PC-9 (cell line): ENCODE measurements at places on chromosomes 11 and 22. TPM values are rescaled to one million over a fixed set of nuclear protein-coding genes. Genes with fewer than 3 reads are reported as not detected.

INPP5J gene
- 1.7 and 3.1 TPM in 2 replicates for total RNA-seq

DNA sequence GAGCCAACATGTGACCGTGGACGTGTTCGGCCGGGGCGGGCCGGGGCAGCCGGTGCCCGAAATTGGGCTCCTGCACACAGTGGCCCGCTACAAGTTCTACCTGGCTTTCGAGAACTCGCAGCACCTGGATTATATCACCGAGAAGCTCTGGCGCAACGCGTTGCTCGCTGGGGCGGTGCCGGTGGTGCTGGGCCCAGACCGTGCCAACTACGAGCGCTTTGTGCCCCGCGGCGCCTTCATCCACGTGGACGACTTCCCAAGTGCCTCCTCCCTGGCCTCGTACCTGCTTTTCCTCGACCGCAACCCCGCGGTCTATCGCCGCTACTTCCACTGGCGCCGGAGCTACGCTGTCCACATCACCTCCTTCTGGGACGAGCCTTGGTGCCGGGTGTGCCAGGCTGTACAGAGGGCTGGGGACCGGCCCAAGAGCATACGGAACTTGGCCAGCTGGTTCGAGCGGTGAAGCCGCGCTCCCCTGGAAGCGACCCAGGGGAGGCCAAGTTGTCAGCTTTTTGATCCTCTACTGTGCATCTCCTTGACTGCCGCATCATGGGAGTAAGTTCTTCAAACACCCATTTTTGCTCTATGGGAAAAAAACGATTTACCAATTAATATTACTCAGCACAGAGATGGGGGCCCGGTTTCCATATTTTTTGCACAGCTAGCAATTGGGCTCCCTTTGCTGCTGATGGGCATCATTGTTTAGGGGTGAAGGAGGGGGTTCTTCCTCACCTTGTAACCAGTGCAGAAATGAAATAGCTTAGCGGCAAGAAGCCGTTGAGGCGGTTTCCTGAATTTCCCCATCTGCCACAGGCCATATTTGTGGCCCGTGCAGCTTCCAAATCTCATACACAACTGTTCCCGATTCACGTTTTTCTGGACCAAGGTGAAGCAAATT lies 1.8 kb downstream of the FUT4 start:
- no peak for DNase-seq

GRCh38 chr11:118358071-118358470 lies 1.3 kb upstream of the UBE4A start:
- no peak for DNase-seq

GRCh38 chr22:38628444-38628843 lies 27.7 kb downstream of the FAM227A start:
- DNase-seq, result no peak

- DNase-seq, result no peak
These were observed 95.3 kb upstream of the RCN1 start for GRCh38 chr11:31995525-31996094.

DNA sequence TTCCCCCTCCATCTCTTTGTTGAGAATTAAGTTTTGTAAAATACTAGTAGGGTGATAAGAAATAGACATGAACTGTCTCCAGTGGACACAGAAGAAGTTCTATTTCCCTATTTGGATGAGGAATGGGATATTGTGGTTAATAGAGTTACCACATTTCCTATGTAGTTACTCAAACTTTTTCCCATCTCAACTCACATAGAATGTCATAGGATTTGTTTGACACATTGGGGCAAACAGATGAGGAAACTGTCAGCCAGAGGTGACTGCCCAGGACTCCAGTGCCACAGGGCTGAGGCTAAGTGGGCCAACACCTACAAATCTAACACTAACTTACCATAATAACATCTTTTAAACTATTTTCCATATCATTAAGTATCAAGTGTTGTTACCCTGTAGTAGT lies 58.3 kb downstream of the CCDC83 start:
- no peak for DNase-seq

GRCh38 chr11:102620818-102621561 lies 4.1 kb downstream of the MMP20 start:
- DNase-seq, result no peak

DNA sequence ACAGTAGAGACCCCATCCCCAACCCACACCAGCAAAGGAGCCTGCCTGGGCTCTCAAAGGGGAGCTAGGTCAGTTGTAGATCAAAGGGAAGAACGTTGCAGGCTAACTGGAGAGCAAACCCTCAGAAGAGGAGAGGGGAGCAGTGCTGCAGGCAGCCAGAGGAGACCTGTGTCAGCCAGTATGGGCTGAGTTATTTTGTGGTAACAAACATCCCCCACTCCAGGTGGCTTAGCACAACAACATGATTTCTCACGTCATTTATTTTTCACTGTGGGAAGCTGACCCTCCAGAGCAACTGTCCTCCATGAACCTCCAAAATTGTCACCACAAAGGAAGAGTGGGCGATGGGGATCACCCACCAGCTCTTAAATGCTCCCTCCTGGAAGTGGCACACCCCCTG lies 19.8 kb upstream of the SHANK2 start:
- DNase-seq, result no peak

DNA sequence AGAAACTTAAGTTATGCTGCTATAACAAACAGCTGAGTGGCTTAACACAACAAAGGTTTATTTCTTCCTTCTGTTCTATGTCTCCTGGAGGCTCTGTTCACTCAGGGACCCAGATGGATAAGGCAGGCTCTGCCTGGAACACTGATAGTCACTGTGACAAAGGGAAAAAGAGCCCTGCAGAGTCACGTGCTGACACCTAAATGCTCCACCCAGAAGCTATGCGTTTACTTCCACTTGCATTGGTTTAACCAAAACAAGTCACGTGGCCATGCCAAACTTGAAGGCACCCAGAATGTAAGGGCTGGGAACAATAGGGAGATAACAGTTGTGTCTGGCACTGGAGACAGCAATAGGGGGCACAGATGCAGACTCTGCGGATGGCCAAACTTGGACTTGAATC lies 3.4 kb upstream of the MS4A15 start:
- DNase-seq, result no peak

- DNase-seq, result peak; percentile 73
These were observed 23.9 kb upstream of the PANX2 start for GRCh38 chr22:50146439-50147238.

DNA sequence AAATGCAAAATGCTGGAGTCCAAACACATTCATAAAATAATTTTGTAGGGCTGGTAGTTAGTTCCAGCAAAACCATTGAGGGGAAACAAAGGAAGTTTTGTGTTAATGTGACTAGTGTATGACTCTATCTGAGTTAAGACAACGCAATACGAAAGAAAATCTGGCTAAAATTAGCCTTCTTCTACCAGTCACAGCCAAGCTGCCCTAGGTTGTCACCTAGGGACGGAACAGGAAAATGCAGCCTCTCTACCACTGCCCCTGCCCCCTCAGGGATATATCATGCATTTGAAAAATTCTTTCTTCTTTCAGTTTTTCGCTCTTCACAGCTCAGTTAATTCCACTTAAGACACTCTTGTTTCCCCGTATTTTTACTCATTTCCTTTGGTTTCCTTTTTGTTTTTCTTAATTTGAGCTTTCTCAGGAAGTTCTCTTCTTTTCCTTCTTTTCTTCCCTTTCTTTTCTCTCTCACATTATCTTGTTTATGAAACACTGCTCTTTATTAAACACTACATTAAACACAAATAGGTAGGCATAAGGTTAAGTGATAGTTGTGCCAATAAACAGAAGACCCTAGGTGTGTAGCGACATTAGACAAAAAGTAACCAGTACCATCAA lies 30.6 kb downstream of the KIRREL3 start:
- no peak for DNase-seq
